ENCODE measurements at places on chromosomes 2 and 18.

GRCh38 chr2:10530607-10531239 is 82.6 kb upstream of the ODC1 start:
- no peak for DNase-seq
- no peaks in the 10 kb centered on the region for H3K4me1 ChIP-seq
- no peaks in the 10 kb centered on the region for H3K27me3 ChIP-seq
- no peaks in the 10 kb centered on the region for H3K36me3 ChIP-seq

GRCh38 chr2:26975102-26975501 is 4.7 kb downstream of the MAPRE3 start:
- no peak for DNase-seq
- H3K4me3 ChIP-seq = no peak overlapping the region
- H3K36me3 ChIP-seq = no peaks in the 10 kb centered on the region
- peaks cover 19% of the 10 kb centered on the region for H3K27me3 ChIP-seq
- H3K27ac ChIP-seq = no peak overlapping the region

DNA sequence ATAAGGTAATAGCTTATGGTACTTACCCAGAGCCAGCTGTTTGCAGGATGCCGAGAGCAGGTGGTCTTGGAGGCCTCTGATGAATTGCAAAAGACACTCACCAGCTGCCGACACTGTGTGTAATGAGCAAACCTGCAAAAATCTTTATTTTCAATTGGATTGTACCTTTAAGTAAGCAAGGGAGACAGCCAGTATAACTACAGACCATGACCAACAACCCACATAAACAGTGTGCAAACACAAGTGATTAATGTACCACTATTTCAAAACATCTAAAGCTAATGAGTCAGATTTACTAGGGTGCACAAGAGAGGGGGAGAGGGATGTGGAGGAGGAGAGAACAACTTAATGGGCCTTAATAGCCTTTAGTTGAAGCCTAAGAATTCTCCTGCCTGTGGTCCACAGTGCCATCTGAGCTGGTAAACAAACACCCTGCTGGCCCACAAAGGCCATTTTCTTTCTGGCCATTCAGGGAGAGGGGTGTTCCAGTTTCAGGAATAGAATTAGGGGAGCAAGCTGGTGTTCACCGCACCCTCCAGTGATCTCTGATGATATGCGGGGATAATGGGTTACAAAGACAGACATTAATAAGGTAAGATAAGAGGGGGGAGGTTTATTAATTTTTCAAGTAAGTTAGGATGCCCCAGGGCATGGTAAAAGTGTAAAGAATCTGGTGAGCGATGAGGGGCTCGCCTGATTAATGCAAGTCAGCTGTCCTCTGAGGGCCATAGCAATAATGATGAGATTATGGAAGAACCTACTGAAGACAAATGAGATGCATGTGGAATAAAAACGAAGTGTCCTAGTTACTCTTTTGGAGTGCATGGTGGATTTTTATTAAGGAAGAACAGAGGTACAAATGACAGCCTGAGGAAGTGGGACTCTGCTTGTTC is 196.4 kb downstream of the HRH4 start:
- DNase-seq = no peak
- no peak overlapping the region for H3K4me3 ChIP-seq
- H3K27ac ChIP-seq = no peak overlapping the region
- H3K27me3 ChIP-seq = no peaks in the 10 kb centered on the region

- H3K4me3 ChIP-seq = no peak overlapping the region
- H3K27ac ChIP-seq = no peak overlapping the region
- no peaks in the 10 kb centered on the region for H3K27me3 ChIP-seq
- no peaks in the 10 kb centered on the region for H3K36me3 ChIP-seq
- peaks cover 15% of the 10 kb centered on the region for H3K4me1 ChIP-seq
- DNase-seq = no peak
These were observed 31.1 kb downstream of the TOGARAM2 start for GRCh38 chr2:29012211-29012681.

DNA sequence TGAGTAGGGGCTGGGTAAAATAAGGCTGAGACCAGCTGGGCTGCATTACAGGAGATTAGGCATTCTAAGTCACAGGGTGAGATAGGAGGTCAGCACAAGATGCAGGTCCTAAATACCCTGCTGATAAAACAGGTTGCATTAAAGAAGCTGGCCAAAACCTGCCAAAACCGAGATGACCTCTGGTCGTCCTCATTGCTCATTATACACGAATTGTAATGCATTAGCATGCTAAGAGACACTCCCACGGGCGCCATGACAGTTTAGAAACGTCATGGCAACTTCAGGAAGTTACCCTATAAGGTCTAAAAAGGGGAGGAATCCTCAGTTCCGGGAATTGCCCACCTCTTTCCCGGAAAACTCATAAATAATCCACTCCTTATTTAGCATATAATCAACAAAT is 132.2 kb downstream of the ARL4C start:
- peaks cover 3% of the 10 kb centered on the region for H3K36me3 ChIP-seq
- peaks cover 55% of the 10 kb centered on the region for H3K4me1 ChIP-seq
- H3K27me3 ChIP-seq = no peaks in the 10 kb centered on the region
- no peak for DNase-seq
- no peak overlapping the region for H3K4me3 ChIP-seq
- peak overlapping the region; percentile 45 for H3K27ac ChIP-seq
